ENCODE measurements at places on chromosomes 11 and 22.
A peak's percentile ranks its signal among the peaks of the same experiment; 100 is the strongest.

DNA sequence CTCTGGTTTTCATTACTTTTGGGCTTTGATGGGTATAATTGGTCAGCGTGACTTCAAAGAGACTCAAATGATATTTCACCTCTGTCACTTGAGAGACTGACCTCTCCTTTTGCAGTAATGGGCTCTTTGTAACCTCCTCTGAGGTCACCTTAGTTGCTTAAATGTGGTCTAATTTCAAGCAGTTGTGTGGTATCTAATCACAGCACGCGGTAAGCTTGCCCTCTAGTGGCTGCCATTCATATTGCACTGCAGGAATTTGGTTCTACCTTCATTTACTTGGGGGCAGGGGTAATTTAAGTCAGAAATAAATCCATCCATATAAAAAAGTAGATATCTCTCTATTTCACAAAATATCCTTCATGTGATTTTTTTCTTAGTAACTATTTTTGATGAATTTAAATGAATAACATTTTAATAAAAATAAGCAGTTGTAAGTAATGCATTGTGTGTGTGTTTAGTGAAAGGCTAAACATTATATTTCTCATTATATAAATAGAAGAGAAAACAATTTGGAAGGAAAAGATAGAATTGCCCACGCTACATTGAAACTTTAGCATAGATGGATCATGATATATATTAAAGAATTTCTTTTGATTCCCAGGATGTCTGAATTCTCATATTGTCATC, 55.0 kb upstream of the ANO3 start:
- no peaks in the 10 kb centered on the region for H3K27me3 ChIP-seq
- H3K4me3 ChIP-seq = no peak overlapping the region
- no peak for DNase-seq
- H3K27ac ChIP-seq = no peak overlapping the region
- no peaks in the 10 kb centered on the region for H3K36me3 ChIP-seq

DNA sequence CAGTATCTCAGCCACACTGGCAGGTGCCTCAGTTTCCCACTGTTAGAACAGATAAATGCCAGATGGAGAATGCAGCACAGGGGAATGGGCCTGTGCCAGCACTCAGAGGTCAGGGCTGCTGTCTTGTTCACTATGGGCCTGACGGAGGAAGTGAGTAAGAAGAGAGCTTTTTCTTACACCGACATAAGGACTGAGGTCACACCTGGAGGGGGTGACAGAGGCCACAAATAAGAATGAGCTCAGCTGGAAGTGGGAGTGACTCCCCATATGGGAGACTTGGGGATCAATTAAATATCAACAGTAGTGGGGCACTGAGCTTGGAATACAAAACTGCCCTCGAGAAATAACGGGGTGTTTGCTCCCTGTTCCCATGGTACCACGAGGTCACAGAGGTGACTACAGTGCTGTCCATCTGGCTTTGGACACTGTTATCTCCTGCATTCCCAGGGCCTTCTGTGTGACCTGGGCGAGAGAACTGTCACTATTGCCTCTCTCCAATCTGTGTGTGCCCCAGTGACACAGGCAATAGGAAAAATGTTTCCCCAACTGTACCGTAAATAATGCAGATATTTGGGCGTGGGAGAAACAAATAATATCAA, 94.1 kb upstream of the NNMT start:
- peaks cover 3% of the 10 kb centered on the region for H3K36me3 ChIP-seq
- H3K4me3 ChIP-seq = no peak overlapping the region
- H3K27ac ChIP-seq = no peak overlapping the region
- no peak for DNase-seq
- H3K27me3 ChIP-seq = no peaks in the 10 kb centered on the region

GRCh38 chr11:57200917-57201316, 19.2 kb downstream of the LRRC55 start:
- DNase-seq = no peak
- H3K4me3 ChIP-seq = no peak overlapping the region
- no peak overlapping the region for H3K27ac ChIP-seq
- H3K4me1 ChIP-seq = no peaks in the 10 kb centered on the region

- no peaks in the 10 kb centered on the region for H3K4me1 ChIP-seq
- no peaks in the 10 kb centered on the region for H3K27me3 ChIP-seq
- DNase-seq = no peak
These were observed 405.3 kb upstream of the LUZP2 start for GRCh38 chr11:24091594-24091993.

DNA sequence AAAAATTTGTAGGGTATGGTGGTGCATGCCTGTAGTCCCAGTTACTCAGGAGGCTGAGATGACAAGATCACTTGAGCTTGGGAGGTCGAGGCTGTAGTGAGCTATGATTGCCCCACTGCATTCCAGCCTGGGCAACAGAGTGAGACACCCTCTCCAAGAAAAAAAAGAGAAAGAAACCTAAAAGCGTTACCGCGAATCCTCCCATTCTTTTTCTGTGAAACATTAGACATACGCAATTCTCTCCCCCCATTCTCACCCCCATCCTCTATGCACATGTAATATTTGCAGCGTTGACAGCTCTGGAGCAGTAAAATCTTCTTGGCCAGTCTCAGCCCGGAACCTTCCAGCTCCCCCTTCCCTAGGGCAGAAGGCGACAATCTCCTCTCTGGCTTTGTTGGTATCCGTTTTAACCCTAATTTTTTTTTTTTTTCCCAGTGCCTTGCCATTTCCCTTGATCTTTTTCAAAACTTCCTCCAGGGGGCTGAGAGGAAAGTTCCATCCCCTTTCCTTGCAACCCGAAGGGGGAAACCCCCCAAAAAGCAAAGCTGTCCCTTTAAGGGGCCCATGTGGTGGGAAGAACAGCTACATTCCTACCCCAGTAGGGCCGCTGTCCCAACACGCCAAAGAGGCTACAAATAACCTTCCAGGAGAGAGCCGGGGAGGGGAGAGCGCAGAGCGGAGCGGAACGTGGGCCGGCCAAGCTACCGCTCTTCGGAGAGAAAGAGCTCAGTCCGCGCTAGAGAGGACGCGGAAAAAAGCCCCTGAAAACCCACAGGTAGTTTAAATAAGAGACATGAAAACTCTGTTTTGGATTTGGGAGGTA, 1.9 kb downstream of the LRP4 start:
- H3K27ac ChIP-seq = peak overlapping the region; percentile 56
- peak; percentile 75 for DNase-seq
- H3K27me3 ChIP-seq = no peaks in the 10 kb centered on the region
- peak overlapping the region; percentile 81 for H3K4me3 ChIP-seq
- peaks cover 22% of the 10 kb centered on the region for H3K4me1 ChIP-seq

DNA sequence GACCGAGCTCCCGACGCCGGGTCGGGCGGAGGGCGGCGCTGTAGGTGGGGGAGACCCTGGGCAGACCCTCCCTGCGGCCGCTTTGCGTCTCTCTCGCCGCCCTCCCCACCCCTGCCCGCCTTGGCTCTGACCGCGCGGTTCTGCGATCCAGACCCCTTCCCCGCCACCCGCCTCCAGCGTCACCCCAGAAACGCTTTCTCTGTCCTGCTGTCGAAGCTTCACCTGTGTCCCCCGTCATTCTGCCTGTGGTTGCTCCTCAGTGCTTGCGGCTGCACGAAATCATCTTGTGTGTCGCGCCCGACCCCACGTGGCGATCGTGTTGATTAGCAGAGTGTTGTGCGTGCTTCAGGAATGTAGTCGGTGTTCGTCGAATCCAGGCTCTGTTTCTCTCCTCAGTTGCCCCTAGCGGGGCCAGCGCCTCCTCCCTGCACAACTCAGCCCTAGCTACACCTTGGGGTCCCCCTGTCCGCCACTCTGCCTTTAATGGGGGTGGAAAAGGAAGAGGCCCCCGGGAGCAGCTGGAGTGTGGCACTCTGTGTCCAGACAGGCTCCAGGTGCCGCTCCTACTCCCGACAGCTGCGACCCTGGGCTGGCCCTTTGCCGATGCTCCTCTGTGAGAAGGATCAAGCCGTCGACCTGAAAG, 851 bp downstream of the PTDSS2 start:
- H3K36me3 ChIP-seq = peaks cover 17% of the 10 kb centered on the region
- peak overlapping the region; percentile 62 for H3K4me3 ChIP-seq
- peak overlapping the region; percentile 64 for H3K27ac ChIP-seq
- DNase-seq = peak; percentile 80
- peaks cover 5% of the 10 kb centered on the region for H3K4me1 ChIP-seq
- H3K27me3 ChIP-seq = no peaks in the 10 kb centered on the region

DNA sequence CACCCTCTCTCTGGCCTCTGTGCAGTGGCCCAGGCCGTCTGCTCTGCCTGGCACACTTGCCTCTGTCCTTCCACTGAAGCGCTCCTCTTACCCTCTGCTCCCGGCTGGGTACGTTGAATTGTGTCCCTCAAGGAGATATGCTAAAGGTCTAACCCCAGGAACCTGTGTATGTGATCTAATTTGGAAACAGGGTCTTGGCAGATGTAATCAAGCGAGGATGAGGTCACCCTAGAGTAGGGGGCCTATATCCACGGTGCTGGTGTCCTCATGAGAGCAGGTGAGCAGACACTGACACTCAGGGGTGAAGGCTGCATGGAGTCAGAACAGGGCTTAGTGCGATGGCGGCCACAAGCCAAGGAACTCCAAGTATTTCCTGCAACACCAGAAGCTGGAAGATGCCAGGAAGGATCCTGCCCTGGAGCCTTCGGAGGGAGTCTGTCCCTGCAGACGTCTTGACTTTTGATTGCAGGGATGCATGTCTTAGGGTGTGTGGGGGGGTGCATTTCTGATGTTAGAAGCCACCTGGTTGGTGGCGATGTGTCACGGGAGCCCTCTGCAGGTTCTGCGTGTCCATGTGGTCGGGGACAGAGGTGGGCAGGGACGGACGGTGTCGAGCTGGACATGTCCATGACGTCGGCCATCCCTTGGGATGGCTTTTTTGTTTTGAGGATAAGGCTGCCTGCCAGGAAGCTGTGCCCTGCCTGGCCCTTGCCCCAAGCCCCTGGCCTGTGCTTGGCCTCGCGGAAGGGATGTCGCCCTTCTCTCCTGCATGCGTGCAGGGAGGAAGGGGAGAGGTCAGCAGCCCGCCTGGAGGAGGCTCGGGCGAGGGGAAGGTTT, 68.6 kb downstream of the LRP5 start:
- H3K4me1 ChIP-seq = peaks cover 6% of the 10 kb centered on the region
- no peaks in the 10 kb centered on the region for H3K27me3 ChIP-seq
- H3K36me3 ChIP-seq = no peaks in the 10 kb centered on the region

DNA sequence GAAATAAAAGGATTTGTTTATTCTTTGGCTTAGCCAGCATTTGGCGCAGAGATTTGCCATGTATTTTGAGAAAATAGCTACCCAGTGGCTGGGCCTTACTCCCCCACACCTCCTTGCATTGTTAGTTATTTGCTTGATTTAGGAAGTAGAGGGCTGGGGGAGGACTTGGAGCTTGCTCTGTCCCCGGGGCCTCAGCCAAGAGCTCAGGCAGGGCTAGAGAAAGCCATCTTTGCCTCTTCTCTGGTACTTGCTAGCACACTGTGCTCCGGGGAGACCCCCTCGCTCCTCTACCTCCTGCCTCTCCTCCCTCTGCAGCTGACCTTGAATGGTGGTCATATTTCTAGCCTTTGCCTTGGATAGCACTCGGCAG, 93.0 kb downstream of the SCN3B start:
- no peaks in the 10 kb centered on the region for H3K36me3 ChIP-seq
- H3K27ac ChIP-seq = no peak overlapping the region
- H3K27me3 ChIP-seq = no peaks in the 10 kb centered on the region

DNA sequence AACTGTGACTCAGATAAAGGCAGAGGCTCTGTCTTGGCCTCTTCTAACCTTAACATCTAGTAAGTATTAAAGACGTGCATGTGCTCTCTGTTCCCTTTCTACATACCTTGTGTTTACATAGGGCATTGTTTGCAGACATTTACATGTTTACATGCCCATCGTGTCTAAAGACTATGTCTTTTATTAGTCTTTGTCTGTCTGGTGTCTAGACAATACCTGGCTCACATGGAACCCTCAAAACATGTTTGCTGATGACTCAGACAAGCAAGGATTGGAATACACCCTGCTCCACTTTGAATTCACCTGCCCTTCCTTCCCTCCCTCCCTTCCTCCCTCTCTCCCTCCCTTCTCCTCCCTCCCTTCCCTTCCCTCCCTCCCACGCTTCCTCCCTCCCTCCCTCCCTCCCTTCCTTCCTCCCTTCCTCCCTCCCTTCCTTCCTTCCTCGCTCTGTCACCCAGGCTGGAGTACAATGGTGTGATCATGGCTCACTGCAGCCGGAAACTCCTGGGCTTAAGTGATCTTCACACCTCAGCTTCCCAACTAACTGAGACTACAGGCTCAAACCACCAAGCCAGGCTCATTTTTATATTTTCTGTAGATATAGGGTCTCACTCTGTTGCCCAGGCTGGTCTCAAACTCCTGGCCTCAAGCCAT, 23.7 kb upstream of the SORL1-AS1 start:
- no peaks in the 10 kb centered on the region for H3K27me3 ChIP-seq
- H3K36me3 ChIP-seq = no peaks in the 10 kb centered on the region
- no peak overlapping the region for H3K4me3 ChIP-seq
- peaks cover 18% of the 10 kb centered on the region for H3K4me1 ChIP-seq
- peak overlapping the region; percentile 43 for H3K27ac ChIP-seq

GRCh38 chr11:130689222-130689908, 226.9 kb downstream of the SNX19 start:
- H3K36me3 ChIP-seq = no peaks in the 10 kb centered on the region
- no peaks in the 10 kb centered on the region for H3K27me3 ChIP-seq
- no peak overlapping the region for H3K27ac ChIP-seq
- no peak overlapping the region for H3K4me3 ChIP-seq
- H3K4me1 ChIP-seq = no peaks in the 10 kb centered on the region

DNA sequence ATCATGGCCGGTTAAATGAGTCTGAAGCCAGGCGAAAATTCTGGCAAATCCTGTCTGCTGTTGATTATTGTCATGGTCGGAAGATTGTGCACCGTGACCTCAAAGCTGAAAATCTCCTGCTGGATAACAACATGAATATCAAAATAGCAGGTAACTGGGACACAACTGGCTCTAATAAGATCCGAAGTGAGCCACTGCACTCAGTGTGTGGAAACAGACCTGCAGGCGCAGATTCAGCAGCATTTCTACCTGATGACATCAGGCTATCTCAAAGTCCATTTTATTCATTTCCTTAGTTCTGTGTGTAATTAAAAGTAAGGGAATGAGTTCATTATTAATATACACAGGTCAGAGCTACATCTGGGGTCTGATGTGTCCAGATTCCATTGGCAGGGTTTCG, 78.2 kb downstream of the PPP2R1B start:
- no peaks in the 10 kb centered on the region for H3K4me1 ChIP-seq
- DNase-seq = no peak
- H3K27me3 ChIP-seq = no peaks in the 10 kb centered on the region
- no peak overlapping the region for H3K4me3 ChIP-seq
- H3K27ac ChIP-seq = no peak overlapping the region

DNA sequence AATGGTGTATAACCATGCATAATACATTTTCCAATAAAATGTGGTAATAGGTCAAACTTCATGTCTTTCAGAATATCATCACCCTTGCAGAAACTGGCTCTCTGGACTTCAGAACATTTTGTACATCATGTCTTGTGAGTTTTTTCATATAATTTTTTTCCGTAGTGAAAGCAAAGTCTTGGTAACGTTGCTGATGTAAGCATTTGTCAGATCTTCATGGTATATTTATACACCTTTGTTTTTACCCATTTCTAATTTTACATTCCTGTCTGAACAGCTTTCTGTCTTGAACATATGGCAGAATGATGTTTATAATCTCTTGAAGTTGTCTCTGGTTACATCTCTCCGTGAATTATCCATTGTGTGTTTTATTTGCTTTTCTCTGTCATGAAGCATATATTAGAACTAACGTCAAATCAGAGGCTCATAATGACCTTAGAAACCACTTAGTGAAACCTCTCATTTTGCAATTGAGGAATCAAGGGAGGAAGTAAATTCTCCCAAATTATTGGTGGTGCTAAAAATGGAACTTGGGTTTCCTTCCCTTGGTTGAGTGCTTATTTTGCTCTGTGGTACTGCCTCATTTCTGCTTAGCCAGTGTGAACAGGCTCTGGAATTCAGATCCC, 37.4 kb downstream of the CSRP3 start:
- no peak overlapping the region for H3K27ac ChIP-seq
- no peaks in the 10 kb centered on the region for H3K4me1 ChIP-seq
- no peaks in the 10 kb centered on the region for H3K27me3 ChIP-seq
- H3K36me3 ChIP-seq = peaks cover 88% of the 10 kb centered on the region
- DNase-seq = no peak
- no peak overlapping the region for H3K4me3 ChIP-seq

All from RWPE2 (cell line).